HuH-7.5 (cell line): ENCODE measurements at places on chromosomes 12 and 14.

- DNase-seq = no peak
Measured at GRCh38 chr12:931060-931459, 18.4 kb downstream of the RAD52 start.

DNA sequence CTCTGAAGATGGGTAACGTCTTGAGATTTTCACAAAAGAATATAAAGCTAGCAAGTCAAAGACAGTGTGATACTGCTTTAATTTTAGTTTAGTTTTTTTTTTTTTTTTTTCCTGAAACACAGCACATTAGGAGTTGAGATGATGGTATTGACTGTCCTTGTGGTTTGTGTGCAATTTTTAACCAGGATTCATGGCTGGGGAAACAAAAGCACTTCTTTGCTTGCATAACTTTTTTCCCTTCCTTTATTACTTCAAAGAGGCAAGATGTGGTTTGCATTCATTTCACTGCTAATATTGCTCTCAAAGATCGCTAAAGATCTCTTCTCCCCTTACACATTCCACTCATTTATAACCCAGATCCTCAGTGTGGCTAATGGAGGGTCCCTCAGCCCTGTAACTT lies 157.1 kb upstream of the PZP start:
- DNase-seq = no peak

- DNase-seq = no peak
Measured at GRCh38 chr12:65619018-65619417, 205.3 kb upstream of the HMGA2 start.

DNA sequence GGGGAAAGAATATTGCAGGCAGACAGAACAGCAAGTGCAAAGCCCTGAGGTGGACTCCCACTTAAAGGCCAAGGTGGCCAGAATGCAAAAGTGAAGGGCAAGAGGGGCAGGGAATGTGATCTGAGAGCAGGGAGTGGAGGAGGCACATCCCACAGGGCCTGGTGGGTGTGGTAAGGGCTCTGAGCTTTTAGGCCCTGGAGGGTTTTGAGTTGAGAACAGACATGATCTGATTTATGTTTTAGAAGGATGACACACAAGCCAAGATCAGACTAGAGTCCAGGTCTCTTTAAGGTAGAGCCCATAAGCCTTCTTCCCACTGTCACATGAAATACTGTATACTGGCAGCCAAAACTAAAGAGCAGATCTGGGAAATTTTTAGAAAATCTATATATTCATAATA lies 162.5 kb downstream of the SLC38A4 start:
- no peak for DNase-seq

DNA sequence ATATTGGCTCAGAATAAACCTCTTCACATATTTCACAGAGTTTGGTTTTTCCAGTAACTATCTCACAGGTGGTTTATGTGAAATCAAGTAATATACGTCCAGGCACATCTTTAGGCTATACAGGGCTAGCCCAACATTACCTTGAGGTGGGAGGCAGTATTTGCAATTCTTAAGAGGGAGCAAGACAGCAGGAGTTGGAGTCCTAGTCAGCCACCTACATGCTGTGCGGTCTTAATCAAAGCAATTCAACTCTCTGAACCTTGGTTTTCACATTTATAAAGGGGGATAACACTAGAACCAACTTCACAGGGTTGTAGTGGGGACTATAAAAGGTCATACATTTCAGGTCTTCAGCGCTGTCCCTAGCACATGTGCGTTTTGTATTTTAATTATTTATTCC lies 73.5 kb upstream of the FICD start:
- no peak for DNase-seq

DNA sequence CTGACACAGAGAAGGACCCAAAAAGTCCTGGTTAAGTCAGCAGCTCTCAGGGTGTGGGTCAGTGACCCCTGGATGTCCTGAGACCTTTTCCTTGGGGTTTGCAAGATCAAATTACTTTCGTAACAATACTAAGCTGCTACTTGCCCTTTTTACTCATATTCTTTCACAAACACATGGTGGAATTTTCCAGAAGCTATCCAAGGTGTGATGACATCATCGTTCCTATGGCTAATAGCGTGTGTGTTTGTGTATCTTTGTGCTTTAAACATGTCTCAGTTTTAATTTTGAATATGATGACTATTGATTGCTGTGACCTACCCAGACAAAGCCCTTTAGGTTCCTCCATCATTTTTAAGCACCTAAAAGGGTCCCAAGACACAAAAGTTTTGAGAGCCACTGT lies 176.2 kb downstream of the PHETA1 start:
- no peak for DNase-seq

DNA sequence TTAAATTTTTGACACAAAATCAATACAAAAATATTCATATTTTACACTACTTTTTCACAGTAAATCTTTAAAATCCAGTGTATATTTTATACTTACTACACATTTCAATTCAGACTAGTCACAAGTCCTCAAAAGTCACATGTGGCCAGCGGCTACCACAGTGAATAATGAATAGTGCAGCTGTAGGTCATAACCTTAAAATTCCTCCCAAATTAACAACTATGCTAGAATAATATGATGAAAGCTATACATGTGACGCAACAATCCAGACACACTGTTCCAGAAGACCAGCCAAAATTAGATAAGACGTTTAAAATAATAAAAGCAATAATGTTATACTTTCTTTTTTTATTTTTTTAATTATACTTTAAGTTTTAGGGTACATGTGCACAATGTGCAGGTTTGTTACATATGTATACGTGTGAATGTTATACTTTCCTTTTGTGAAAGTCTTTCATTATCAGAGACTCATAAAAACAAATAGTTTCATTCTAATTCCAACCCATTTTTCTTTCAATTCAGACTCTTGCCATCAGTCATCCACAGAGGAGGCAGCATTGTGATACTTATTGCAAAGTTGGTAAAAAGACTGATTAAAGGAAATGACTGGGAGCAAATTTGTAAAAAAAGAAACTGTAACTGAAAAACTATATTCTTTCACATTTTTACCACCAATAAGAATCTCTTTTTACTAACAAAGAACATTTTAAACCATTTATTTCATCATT lies 67.0 kb downstream of the C2CD5 start:
- DNase-seq = no peak

- no peak for DNase-seq
Measured at GRCh38 chr12:114407842-114408411, 2.0 kb upstream of the TBX5 start.

- DNase-seq = no peak
Measured at GRCh38 chr12:127619869-127620734, 646.9 kb upstream of the TMEM132C start.

DNA sequence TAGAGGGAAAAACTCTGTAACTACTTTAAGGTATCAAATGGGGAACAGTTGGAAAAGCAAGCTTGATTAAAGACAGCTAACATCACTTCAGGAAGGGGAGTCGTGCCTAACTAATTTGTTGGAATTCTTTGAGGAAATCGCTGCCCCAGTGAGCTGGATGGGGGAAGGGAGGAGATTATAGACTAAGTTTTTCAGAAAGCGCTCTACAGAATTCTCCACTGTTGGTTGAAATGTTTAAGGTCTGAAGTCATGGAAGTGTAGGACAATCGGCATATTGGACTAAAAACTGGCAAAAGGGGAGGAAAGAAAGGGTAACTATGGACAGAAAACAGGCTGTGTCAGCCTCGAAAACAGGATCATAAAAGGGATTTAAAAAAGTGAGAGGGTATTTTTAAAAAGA lies 229.9 kb upstream of the HMGA2 start:
- no peak for DNase-seq
